ENCODE measurements at places on chromosomes 2 and 18. TPM values are rescaled to one million over a fixed set of nuclear protein-coding genes. Genes with fewer than 3 reads are reported as not detected.

Gene REG3G
- not detected for total RNA-seq

Gene REL
- 4.3 TPM for total RNA-seq

Gene INO80C
- 17.0 TPM for total RNA-seq

Gene ANKRD30BL
- not detected for total RNA-seq

Gene CYP27C1
- total RNA-seq: not detected

Data from heart left ventricle (tissue), 16 donors.